CD4-positive, alpha-beta T cell (primary cell): ENCODE measurements at places on chromosomes 13 and 19. TPM values are rescaled to one million over a fixed set of nuclear protein-coding genes. Genes with fewer than 3 reads are reported as not detected.

The PCDH8 gene
- total RNA-seq, result not detected

DNA sequence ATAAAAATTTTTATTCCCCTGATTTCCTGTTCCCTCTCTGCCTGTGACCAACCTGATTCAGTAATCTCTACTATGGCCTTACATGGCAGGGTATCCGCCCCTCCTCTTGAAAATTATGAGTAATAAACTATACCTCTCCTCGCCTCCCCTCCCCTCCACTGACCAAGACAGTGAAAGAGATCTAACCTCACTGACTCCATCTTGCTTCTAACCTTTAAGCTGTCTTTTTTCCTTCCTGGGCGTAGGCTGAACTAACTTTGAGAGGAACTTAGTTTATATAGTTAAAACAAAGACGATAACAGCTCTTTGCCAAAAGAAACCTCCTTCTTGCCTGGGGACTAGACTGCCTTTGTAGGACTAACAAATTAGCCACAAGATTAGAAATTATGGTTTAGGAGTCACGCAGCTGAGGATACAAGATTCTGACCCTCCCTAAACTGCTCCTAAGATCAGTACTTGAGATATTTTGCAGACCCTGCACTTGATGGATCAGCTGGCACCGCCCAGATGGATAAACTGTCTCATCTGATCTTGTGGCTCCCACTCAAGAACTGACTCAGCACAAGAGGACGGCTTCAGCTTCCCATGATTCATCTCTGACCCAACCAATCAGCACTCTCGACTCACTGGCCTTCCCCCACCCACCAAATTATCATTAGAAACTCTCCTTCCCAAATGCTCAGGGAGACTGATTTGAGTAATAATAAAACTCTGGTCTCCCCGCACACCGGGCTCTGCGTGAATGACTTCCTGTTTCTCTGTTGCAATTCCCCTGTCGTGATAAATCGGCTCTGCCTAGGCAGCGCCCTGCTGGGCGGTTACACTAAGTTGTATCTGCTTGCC lies 187.1 kb downstream of the TDRD3 start:
- H3K4me3 ChIP-seq, result no peak overlapping the region
- no peaks in the 10 kb centered on the region for H3K36me3 ChIP-seq
- H3K27me3 ChIP-seq, result no peaks in the 10 kb centered on the region
- no peak overlapping the region for H3K27ac ChIP-seq

GRCh38 chr13:25468325-25469168 lies 96.8 kb downstream of the ATP8A2 start:
- no peak overlapping the region for H3K27ac ChIP-seq
- no peak overlapping the region for H3K4me3 ChIP-seq
- H3K36me3 ChIP-seq, result no peaks in the 10 kb centered on the region
- H3K4me1 ChIP-seq, result peaks cover 6% of the 10 kb centered on the region
- no peak for DNase-seq

DNA sequence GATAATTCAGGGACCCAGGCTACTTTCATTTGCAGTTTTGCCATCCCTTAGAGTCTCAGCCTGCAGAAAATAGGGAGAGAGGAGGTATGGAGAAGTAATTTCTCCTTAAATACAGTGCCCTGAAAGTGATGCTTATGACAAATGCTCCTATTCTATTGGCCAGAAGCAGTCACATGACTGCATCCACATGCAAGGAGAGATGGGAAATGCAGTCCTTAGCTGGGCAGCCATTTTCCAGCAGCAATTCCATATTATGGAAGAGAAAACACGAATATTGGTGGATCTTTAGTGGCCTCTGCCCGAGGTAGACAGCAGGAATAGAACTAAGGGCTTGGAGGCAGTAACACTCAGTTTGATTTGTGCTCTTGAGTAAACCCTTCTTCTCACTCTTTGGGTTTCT lies 39.4 kb downstream of the VAV1 start:
- H3K27ac ChIP-seq, result peak overlapping the region; percentile 29
- no peak overlapping the region for H3K4me3 ChIP-seq
- DNase-seq, result peak; percentile 64
- H3K27me3 ChIP-seq, result no peaks in the 10 kb centered on the region
- H3K4me1 ChIP-seq, result peaks cover 58% of the 10 kb centered on the region
- H3K36me3 ChIP-seq, result peaks cover 31% of the 10 kb centered on the region

DNA sequence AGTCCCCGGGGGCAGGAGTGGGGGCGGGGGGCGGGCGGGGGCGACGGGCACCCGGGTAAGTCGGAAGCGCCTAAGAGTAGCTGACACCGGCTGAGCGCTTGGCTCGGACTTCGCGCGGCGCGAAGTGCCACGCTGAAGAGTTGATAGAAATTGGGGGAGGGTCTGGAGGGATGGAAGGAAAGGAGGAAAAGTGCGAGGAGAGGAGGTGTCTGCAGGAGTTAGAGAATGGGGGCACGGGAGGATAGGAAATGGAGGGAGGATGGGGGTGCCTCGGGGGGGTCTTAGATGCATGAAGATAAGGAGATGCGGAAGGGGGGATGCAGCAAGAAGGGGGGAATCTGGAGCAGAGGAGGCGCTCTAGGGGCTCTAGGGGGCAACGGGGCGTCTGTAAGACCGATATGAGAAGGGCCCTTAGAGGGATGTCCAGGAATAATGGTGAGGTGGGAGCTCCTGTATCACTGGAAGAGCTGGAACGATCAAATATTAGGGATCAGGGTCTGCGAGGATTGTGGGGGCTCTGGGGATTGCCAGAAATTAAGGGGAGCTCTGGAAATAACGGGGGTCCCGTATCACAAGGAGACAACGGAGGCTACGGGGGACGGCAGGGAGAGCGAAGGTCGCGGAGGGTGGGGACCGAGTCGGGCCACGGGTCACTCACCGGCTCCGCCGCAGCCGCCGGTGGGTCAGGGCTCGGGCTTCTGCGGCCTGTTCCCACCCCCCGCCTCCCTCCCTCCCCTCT lies at the start of gene MYPOP:
Gene MYPOP, minus strand, starts transcription at position 702 of the 739 bp plus-strand sequence. CDS start 840 bp downstream, outside the sequence.
- DNase-seq, result no peak
- H3K27me3 ChIP-seq, result no peaks in the 10 kb centered on the region
- peaks cover 26% of the 10 kb centered on the region for H3K4me1 ChIP-seq

DNA sequence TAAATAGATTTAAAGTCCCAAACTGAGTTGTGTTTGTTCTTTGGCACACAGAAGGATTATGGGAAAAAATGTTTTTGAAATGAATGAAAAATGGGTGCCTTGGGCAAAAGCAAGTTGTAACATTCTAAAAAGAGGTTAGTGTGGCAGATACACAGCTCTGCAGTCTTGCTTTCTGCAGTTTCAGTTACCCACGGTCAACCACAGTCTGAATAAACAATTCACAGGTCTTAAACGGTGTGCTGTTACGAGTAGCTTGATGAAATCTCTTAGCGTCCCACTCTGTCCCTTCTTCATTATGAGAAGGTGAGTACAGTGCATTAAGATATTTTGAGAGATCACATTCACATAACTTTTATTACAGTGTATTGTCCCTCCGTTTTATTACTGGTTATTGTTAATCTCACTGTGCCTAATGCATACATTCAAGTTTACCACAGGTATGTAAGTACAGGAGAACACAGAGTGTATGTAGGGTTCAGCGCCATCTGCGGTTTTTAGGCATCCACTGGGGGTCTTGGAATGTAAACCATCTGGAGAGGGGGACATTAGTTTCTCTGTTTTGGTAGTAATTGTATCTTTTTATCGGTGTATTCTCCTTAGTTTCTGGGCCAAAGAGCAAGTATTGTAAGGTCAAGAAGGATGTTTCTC lies 8.1 kb downstream of the FARP1 start:
- no peak overlapping the region for H3K4me3 ChIP-seq
- H3K27me3 ChIP-seq, result peaks cover 15% of the 10 kb centered on the region
- H3K27ac ChIP-seq, result no peak overlapping the region
- H3K4me1 ChIP-seq, result no peaks in the 10 kb centered on the region
- no peak for DNase-seq

- peak overlapping the region; percentile 67 for H3K27ac ChIP-seq
- peak; percentile 80 for DNase-seq
- peaks cover 80% of the 10 kb centered on the region for H3K4me1 ChIP-seq
- no peaks in the 10 kb centered on the region for H3K27me3 ChIP-seq
- peak overlapping the region; percentile 19 for H3K4me3 ChIP-seq
These were observed 3.2 kb downstream of the KLF16 start for GRCh38 chr19:1860042-1860775.

DNA sequence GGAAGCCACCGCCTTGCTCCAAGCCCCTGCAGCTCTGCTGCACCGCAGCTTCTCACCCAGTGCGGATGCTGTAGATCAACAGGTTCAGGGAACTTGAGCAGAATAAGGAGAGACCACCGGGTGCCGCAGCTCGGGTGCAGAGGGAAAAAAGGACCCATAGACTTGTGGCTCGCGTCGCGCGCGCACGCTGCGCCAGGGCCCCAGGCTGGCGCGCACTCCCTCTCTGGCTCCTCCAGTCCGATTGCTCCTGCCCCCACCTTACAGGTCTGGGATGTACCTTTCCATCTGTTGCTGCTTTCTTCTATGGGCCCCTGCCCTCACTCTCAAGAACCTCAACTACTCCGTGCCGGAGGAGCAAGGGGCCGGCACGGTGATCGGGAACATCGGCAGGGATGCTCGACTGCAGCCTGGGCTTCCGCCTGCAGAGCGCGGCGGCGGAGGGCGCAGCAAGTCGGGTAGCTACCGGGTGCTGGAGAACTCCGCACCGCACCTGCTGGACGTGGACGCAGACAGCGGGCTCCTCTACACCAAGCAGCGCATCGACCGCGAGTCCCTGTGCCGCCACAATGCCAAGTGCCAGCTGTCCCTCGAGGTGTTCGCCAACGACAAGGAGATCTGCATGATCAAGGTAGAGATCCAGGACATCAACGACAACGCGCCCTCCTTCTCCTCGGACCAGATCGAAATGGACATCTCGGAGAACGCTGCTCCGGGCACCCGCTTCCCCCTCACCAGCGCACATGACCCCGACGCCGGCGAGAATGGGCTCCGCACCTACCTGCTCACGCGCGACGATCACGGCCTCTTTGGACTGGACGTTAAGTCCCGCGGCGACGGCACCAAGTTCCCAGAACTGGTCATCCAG lies 964 bp downstream of the PCDH17 start:
- no peaks in the 10 kb centered on the region for H3K36me3 ChIP-seq
- peaks cover 60% of the 10 kb centered on the region for H3K27me3 ChIP-seq
- peak overlapping the region; percentile 44 for H3K4me3 ChIP-seq
- H3K4me1 ChIP-seq, result peaks cover 47% of the 10 kb centered on the region
- H3K27ac ChIP-seq, result no peak overlapping the region
- no peak for DNase-seq

GRCh38 chr13:48181482-48182145 lies 51.4 kb upstream of the ITM2B start:
- no peaks in the 10 kb centered on the region for H3K27me3 ChIP-seq
- H3K4me3 ChIP-seq, result no peak overlapping the region
- H3K27ac ChIP-seq, result no peak overlapping the region
- peaks cover 28% of the 10 kb centered on the region for H3K4me1 ChIP-seq
- no peaks in the 10 kb centered on the region for H3K36me3 ChIP-seq
- no peak for DNase-seq

- H3K27ac ChIP-seq, result no peak overlapping the region
- H3K36me3 ChIP-seq, result no peaks in the 10 kb centered on the region
- no peak overlapping the region for H3K4me3 ChIP-seq
- DNase-seq, result no peak
- H3K27me3 ChIP-seq, result no peaks in the 10 kb centered on the region
These were observed 95.8 kb upstream of the MYCBP2 start for GRCh38 chr13:77422724-77423123.

- peaks cover 5% of the 10 kb centered on the region for H3K4me1 ChIP-seq
- no peak for DNase-seq
- H3K4me3 ChIP-seq, result no peak overlapping the region
- H3K36me3 ChIP-seq, result peaks cover 35% of the 10 kb centered on the region
These were observed 385.8 kb downstream of the KLF12 start for GRCh38 chr13:73748404-73748803.

GRCh38 chr13:97497400-97497799 lies 63.4 kb downstream of the RAP2A start:
- no peak for DNase-seq
- H3K27ac ChIP-seq, result no peak overlapping the region
- no peak overlapping the region for H3K4me3 ChIP-seq
- peaks cover 4% of the 10 kb centered on the region for H3K27me3 ChIP-seq
- H3K36me3 ChIP-seq, result no peaks in the 10 kb centered on the region
- H3K4me1 ChIP-seq, result no peaks in the 10 kb centered on the region

GRCh38 chr13:59437544-59438301 lies 726.0 kb downstream of the DIAPH3 start:
- no peaks in the 10 kb centered on the region for H3K4me1 ChIP-seq
- DNase-seq, result no peak
- H3K27ac ChIP-seq, result no peak overlapping the region
- no peak overlapping the region for H3K4me3 ChIP-seq

The B3GNT3 gene
- 0.39 TPM for total RNA-seq

DNA sequence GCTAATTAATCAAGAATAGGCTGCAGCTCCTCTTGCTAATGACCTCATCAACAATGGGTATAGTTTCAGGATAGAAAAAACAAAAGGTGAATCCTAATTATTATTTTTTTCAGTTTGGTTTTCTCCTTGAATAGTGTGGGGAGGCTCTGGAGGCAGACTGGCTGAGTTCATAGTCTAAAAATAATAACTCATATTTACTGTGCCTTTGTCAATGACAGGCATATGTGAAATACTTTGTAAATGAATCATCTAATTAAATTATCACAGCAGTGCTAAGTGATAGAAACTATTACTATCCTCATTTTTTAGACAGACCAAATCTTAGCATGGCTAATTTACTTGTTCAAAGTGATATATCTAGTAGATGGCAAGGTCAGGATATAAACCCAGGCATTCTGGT lies 1261.0 kb upstream of the SLC10A2 start:
- H3K36me3 ChIP-seq, result no peaks in the 10 kb centered on the region
- no peaks in the 10 kb centered on the region for H3K27me3 ChIP-seq
- no peak for DNase-seq
- H3K4me3 ChIP-seq, result no peak overlapping the region

GRCh38 chr19:1041835-1042685 lies 2.2 kb downstream of the ABCA7 start:
- no peak for DNase-seq
- H3K27ac ChIP-seq, result no peak overlapping the region
- H3K4me1 ChIP-seq, result peaks cover 77% of the 10 kb centered on the region
- no peaks in the 10 kb centered on the region for H3K27me3 ChIP-seq

The ANKLE1 gene
- total RNA-seq, result 1.9 TPM

The NEK5 gene
- total RNA-seq, result 0.08 TPM

GRCh38 chr19:39823686-39824085 lies 10.3 kb downstream of the DYRK1B start:
- peak overlapping the region; percentile 94 for H3K4me3 ChIP-seq
- H3K4me1 ChIP-seq, result peaks cover 41% of the 10 kb centered on the region
- H3K27ac ChIP-seq, result peak overlapping the region; percentile 55

The ZNF823 gene
- total RNA-seq, result 1.7 TPM

- H3K4me3 ChIP-seq, result no peak overlapping the region
- no peaks in the 10 kb centered on the region for H3K36me3 ChIP-seq
- DNase-seq, result no peak
- peaks cover 7% of the 10 kb centered on the region for H3K4me1 ChIP-seq
- no peaks in the 10 kb centered on the region for H3K27me3 ChIP-seq
These were observed 7.9 kb downstream of the SIPA1L3 start for GRCh38 chr19:37914908-37915307.

GRCh38 chr13:46345398-46345797 lies 41.7 kb downstream of the RUBCNL start:
- H3K4me1 ChIP-seq, result peaks cover 14% of the 10 kb centered on the region
- H3K36me3 ChIP-seq, result no peaks in the 10 kb centered on the region
- no peak overlapping the region for H3K27ac ChIP-seq
- no peaks in the 10 kb centered on the region for H3K27me3 ChIP-seq
- DNase-seq, result no peak
- H3K4me3 ChIP-seq, result no peak overlapping the region

- peaks cover 9% of the 10 kb centered on the region for H3K36me3 ChIP-seq
- peak overlapping the region; percentile 57 for H3K27ac ChIP-seq
- peak; percentile 38 for DNase-seq
- peaks cover 54% of the 10 kb centered on the region for H3K4me1 ChIP-seq
- H3K27me3 ChIP-seq, result no peaks in the 10 kb centered on the region
These were observed 500 bp downstream of the AP3D1 start for GRCh38 chr19:2150794-2151338.
